A549 treated with CORT108297 at 1 μM for 4 hours (cell line): ENCODE measurements at places on chromosomes 16 and 17. TPM values are rescaled to one million over a fixed set of nuclear protein-coding genes. Genes with fewer than 3 reads are reported as not detected.

Gene LYRM1
- total RNA-seq: 27.1 to 37.2 TPM (median 29.5 TPM) in 5 replicates

Gene RPH3AL
- total RNA-seq: 24.5 to 31.9 TPM (median 26.6 TPM) in 5 replicates

Gene SPN
- 0.02 to 0.05 TPM in 2 of 5 replicates, not detected in the others for total RNA-seq

Gene KLHL11
- total RNA-seq: 1.8 to 3.5 TPM (median 2.6 TPM) in 5 replicates

Gene CENPT
- total RNA-seq: 25.7 to 33.9 TPM (median 29.4 TPM) in 5 replicates

Gene CCL16
- total RNA-seq: not detected in 5 replicates
